ENCODE measurements at places on chromosomes 1 and 21.

DNA sequence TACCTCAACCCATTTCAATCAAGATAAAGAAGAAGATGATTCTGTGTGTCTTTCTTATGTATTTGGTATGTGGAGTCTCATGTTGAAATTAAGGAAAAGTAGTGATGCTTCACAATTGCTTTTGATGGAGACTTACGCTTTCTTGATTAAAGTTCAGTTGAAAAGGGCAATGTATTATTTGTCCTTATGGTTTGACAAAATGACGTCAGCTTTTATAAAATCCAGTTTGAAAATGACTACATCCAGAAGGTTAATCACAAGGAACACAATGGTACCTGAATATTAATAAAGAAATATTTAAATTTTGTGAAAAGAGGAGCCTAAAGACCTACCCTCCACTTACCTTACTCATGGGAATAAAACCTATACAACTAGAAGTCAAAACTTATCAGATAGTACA is 4.4 kb downstream of the KRTAP26-1 start:
- DNase-seq = no peak

DNA sequence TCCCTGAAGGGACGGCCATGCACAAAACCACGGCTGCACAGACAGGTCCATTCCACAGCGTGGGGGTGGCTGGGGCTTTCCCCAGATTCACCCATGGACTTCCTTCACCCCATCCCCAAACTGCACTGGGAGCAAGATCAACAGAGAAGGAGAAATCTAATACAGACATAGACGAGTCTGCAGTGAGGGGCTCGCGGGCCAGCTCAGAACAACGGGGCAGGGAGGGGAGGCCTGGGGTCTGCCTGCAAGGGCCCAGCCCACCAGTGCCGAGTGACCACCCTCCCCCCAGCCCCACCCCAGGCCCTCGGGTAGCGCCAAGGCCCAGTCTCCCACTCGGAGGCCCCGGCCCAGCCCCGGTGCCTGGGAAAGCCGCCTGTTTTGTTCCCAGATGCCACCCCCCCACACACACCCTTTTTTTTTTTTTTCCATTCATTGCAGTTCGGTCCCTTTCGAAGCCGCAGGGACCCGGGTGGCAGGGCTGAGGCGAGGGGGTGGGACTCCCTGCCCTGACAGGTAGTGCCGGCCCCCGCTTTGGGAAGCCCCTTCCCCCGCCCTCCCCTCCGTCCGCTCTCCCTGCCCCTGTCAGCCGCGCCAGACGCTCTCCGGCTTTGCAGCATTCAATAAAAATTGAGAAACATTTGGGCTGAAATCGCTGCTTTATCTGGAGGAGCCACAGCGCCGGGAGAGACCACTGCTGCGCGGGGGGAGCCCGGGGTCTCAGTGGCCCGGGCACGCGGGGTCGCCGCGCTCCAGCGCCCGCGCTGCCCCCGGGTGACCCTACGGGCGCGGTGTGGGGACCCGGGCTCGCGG is 543 bp upstream of the EPHB2 start:
- no peak for DNase-seq

DNA sequence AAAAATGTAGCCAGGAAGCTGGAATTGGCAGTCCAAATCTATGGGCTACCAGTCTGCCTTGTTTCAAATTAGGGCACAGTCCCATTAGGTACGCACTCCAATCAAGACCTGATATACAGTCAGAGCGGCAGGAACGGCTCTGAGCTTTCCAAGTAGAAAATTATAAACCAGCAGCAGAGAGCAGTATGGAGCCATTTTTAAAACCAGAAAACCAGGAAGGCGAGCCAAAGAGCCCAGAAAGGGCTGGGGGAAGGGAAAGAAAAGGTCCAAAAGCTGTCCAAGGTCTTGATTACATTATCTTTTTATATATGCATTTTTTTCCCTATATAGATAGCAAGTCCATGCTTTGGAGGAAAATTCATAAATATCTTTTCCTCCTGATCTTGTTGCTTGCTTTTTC is 719.0 kb downstream of the RWDD3 start:
- DNase-seq = no peak

DNA sequence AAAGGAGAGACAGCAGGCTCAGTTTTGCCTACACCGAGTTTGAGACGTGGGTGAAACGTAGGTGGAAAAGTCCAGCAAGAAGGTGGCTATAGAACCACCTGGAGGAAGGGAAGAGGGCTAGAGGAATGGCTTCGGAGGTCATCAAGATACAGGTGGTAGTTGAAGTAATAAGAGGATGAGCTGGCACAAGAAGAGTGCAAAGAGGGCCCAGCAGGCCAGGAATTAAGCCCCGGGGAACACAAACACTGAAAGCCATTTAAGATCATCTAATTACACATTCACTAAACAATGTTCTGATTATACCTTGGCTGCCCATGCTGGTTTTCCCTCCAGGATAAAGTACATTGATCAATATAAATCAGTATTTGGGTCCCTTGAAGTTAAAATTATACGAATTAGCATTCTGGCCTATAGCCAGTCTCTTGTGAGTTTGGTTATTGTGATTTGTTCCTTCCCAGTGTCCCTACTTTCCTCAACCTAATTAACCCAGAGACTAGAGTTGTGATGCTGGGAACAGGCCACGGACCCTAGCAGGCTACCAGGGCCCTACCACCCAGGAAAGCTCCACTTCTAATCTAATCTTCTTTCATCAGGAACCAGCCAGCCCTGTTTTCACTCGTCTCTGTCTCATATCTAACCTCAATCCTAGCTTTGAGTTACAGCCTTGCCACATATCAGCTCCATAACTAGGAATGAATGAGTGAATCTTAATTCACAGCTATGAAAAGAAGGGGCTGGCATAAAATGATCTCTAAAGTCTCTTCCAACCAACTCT is 26.4 kb upstream of the PPP1R15B start:
- no peak for DNase-seq

DNA sequence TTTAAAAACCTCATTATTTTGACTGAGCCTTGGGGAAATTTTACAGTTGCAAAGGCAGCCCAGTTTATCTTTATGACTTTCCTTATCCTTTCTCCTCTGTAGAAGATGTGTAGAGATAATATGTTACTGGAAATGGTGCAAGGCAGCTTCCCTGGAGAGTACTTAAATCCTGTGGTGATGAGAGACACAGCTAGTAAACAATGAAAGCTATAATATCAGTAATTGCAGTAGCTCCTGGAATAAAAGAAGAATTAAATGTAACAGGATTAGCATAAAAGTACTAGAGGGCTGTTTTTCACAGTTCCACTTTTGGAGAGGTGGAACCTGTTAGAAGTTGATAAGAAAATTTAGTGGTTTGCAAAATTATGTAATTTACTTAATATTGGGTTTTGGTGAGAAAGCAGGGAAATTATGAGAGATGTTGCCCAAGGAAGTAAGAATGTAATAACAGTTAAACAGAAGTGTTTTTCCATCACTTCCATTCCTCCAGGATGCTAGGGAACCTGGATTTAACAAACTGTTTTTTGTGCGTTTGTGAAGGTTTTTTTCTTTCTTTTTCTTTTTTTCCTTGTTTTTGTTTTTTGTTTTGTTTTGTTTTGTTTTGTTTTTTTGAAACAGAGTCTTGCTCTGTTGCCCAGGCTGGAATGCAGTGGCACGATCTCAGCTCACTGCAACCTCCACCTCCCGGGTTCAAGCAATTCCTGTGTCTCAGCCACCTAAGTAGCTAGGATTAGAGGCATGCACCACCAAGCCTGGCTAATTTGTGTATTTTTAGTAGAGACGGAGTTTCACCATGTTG is 15.7 kb upstream of the EDEM3 start:
- DNase-seq = no peak

DNA sequence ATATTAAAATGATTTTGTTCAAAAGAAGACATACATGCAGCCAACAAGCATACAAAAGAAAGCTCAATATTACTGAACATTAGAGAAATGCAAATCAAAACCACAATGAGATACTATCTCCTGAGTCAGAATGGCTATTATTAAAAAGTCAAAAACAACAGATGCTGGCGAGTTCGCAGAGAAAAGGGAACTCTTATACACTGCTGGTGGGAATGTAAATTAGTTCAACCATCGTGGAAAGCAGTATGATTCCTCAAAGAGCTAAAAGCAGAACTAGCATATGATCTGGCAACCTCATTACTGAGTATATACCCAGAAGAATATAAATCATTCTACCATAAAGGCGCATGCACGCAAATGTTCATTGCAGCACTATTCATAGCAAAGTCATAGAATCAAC is 126.0 kb upstream of the HMCN1 start:
- DNase-seq = no peak

DNA sequence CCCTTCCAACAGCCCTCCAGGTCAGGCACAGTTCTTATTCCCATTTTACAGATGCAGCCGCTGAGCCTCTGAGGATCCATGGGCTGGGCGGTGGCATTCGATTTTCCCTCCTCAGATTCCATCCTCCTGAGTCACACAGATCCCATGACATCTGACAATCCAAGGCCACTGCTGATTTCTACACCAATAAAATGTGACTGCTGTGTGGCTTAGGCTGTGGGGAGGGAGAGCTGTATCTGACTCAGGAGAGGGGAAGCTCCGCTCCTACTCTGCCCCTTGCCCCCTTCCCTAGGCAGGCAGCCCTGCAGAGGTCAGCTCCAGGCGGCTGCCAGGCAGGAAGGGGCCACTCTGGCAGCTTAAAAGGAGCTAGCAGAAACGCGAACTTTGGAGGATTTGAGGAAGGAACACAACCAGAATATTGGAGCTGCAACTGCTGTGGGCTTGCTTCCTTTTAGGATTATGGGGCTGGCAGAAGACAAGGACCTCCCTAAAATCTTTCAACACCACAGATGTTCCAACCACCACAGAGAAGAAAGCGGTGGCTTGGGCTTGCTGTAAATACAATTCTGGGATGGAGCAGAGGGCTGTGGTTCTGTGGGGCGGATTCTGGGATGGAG is 50.0 kb downstream of the MRPL37 start:
- no peak for DNase-seq

DNA sequence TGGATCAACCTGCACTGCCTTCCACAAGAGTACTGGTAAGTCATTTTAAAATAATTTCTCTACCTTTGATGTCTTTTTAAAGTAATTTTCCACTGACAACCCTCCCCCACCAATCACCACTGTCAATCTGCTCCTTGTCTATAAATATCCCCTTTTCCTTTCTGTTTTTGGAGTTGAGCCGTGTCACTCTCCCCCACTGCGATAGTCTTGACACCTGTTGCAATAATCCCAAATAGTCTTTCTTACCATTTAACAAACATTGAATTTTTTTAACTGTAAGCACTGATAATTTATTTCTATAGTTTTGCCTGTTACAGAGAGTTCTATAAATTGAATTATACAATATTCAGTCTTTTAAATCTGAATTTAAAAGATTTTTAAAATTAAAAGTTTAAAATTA is 420.9 kb downstream of the COL11A1 start:
- DNase-seq = no peak

- no peak for DNase-seq
Measured at GRCh38 chr1:177164380-177165068, at the start of gene ASTN1. ASTN1 (minus strand) TSS chr1:177164712; CDS start chr1:177164676, 36 bp downstream.

- no peak for DNase-seq
Measured at GRCh38 chr21:14438211-14438610, 55.3 kb upstream of the HSPA13 start.

GRCh38 chr21:36113647-36114428 is 21.0 kb upstream of the CBR3 start:
- DNase-seq = no peak

- DNase-seq = no peak
Measured at GRCh38 chr1:115448282-115449044, 110.4 kb upstream of the NGF start.

- DNase-seq = no peak
Measured at GRCh38 chr1:43824795-43825194, 108.8 kb upstream of the ARTN start.

All from activated naive CD8-positive, alpha-beta T cell treated with anti-CD3 and anti-CD28 coated beads for 36 hours (primary cell).